T-helper 17 cell (primary cell): ENCODE measurements at places on chromosomes 16 and 17.

DNA sequence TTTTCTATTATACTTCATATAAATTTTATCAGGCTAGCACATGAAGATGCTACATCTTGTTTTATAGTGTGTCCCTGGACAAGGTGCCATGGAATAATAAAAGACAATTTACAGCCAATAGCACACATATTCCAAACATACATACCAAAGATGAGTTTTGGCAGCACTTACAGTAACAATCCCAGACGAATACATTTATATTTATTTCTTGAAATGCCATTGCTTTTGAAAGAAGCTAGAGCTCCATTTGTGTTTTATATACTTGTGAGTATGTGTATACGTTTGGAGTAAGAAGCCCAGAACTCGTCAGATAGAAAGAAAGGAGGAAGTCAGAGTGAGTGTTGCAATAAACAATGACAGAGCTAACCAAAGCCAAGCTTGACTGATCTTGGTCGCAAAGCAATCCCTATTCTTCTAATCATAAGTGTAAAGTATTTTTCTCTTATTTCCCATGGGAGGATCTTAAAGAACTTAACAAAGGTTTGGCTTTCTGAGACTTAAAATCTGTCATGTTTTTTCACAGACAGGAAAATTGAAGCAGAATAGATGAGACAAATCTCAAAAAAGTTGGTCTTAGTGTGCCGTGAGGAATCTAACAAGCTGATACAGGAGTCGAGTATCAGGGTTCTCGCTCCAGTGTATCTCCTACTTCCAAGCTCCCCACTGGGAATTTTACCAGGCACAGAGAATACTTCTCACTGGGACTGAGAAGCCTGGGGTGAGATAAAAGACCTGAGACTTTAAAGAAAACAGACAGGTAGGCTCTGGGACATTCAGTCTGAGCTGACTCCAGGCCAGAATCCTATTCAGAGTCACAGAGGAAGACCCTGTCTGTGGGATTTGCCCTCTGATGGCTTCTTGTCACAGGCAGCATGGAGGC is 175.4 kb downstream of the AATF start:
- no peak for DNase-seq

DNA sequence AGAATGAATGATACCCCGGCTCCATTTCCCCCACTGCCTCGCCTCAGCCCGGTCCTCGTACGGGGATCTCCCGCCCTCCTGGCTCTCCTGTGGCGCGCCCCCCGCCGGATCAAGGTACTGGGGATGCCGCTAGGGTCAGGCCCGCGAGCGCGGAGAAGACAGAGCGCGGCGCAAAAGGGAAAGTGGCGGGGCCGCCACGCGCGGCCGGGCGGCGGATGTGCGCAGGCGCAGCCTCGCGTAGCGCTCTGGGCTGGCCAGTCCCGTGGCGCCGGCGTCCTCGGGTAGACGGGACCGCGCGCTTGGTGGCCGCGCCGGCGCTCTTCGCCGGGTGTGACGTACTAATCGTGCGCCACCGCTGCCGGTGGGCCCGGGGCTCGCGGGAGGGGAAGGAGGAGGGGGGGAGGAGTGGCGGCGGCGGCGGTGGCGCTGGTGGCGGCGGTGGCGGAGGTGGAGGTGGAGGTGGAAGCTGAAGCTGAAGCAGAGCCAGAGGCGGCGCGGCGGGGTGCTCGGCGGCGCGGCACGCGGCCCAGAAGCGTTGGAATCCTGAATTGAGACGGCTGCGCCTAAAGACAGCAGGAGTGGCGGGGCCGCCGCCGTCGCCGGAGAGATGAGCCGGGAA is at the start of gene SENP3:
Gene SENP3 (plus strand): TSS at position 331 of the 619 bp plus-strand sequence. CDS start 1,158 bp downstream, outside the sequence.
- peak; percentile 86 for DNase-seq

- DNase-seq, result no peak
These were observed 1.7 kb upstream of the SLC47A1 start for GRCh38 chr17:19531780-19532501.

GRCh38 chr17:75454193-75454592 is 2.2 kb upstream of the TMEM94 start:
- DNase-seq, result no peak

- no peak for DNase-seq
These were observed 4.8 kb downstream of the ATP2A3 start for GRCh38 chr17:3959295-3959899.

GRCh38 chr17:45771271-45771959 is 12.7 kb upstream of the CRHR1 start:
- no peak for DNase-seq

GRCh38 chr17:72691017-72691416 is 401.5 kb downstream of the SLC39A11 start:
- DNase-seq, result no peak

DNA sequence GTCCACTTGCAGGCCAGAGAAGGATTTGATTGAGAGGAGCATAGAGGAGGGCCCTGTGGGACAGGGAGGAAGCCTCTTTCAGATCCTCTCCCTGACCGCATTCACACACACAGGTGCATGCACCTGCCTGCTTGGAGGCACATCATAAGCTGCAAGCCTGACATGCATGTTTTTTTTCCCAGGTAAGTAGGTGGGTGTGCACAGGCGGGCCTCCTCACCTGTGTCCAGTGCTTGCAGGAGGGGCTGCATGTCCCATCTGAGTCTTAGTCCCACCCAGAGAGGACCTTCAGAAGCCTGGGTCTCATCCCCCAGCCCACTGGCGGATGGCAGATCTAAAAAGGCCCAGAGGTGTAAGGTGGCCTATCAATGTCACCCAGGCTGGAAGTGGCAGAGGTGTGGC is 130.8 kb downstream of the TMEM132E start:
- DNase-seq, result no peak

DNA sequence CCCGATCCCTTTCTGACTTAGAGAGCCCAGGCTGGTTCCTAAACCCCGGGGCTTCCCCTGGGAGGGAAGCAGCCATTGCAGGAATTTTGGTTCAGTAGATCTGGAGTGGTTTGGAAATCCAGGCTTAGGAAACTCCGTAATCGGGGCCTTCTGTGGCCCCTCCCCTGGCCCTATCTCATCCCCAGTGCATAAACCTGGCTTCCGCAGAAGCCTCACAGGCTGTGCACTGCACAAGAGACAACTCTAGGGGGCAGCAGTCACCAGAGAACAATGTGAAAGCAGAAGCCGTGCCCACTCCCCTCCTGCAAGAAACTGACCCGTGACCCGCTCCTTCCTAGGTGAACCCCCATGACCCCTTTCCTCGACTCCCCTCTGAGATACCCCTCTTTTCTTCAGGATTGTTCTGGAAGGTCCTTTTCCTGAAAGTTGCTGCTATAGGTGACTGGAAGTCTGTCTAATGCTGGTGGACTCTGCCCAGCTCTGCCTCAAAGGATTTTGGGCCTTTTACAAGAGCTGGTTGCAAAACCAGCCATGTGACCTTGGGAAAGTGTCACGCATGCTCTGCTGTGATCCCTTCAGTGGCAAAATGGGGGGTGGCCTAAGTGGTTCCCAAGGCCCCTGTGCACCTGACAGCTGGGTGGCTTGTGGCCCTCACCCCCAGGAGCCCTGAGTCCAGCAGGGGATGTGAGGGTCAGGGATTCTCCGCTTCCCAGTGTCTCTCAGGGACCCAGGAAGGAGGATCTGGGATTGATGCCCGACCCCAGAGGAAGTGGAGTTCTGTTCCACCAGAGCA is 14.4 kb downstream of the GUCY2D start:
- no peak for DNase-seq

DNA sequence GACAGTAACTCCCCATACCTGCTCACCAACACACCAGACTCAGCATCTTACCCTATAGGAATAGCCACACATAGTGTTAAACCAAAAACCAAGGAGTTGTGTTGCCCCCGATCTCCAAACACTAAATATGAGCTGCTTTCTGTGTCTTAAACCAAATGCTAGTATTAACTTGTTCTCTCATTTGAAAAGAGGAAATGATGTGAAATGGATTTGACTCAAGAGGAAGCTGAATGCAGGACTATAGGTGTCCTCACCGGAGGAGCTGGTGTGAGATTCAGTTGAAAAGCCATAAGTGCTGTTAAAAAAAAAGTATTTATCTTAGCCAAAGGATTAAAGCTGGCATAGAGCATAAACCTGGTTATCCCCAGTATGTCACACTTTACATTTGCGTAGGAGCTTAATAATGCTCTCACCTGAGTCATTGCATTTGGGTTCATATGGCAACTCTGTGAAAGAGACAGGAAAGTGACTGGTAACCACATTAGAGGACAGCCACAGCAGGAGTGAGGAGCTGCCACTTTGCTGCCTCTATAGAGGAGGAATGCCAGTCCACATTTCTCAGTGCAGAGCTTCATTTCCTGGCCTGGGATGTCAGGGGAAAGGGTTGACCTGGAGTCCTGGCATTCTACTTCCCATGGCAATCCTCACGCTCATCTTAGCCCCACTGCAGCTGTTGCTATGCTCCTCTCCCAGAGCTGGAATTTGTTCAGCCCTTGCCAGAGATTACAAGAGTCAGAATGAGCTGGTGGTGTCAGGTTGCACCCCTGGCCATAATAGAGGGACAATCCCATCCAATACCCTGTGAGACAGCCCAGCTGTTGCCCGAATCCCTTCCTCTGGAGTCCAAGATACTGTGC is 143.3 kb upstream of the ANKFN1 start:
- DNase-seq, result no peak

DNA sequence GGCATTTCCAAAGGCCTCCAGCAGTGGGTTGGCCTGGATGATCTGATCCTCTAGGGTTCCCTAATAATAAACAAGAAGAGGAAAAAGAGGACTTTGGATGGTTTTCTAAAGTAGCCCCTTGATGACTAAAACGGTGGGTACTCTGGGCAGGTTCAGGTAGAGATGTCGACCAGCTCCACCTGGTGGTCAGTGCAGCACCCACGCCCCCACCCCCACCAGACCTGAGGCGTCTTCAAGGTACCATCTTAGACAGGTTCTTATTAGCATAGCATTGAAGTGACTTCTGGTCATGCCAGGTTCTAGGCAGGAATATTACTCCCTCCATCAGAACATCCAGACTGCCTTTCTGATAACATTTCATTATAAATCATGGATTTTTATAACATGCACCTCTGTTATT is 15.0 kb downstream of the MYH13 start:
- no peak for DNase-seq

- no peak for DNase-seq
These were observed 137.1 kb downstream of the C16orf95 start for GRCh38 chr16:87180069-87180468.

DNA sequence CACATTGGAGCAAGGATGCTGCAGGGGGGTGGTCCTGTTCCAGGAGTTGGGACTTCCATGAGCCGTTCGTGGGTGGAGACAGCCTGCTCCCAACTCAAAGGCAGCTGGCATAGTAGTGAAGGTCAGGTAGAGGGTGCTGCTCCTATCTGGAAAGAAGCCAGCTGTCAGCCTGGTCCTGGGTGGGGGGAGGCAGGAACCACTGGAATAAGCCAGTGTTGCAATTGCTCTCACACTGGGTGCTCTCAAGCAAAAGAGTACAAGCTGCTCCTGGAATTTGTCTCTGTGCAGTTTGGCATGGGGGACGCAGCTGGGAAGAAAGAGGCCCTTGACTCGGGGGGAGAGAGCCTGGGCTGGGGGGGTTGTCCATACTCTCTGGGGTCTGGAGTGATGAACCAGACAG is 8.7 kb downstream of the CACNG5 start:
- no peak for DNase-seq

DNA sequence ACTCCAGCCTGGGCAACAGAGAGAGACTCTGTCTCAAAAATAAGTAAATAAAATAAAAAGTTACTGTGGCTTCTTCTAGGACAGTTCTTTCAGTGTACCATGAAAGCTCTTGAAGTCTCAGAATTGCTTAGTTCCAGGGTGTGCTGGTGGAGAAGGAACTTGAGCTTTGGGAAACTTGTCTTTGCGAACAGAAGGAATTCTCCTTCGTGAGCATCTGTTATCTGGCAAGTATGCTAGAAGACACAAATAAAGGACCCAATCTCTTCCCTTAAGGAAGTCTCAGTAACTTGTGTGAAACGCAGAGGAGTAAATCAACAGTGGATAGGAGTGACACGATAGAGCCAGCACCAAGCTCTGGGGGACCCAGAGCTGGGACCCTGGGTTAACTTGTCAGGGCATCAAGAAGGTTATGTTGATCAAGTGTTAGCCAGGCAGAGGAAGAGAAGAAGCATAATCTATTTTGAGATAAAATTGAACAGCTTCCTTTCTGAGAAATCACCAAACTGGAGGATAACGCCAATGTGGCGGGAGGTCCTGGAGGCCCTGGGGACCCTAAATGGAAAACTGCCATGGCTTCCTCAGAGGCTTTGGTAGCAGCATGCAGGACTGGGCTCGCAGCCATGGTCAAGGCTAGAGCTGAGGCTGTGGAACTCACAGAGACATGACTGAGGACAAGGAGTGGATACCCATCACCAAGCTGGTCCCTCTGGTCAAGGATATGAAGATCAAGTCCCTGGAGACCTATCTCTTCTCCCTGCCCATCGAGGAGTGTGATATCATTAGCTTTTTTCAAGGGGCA is 72.1 kb upstream of the HAS3 start:
- DNase-seq, result no peak

DNA sequence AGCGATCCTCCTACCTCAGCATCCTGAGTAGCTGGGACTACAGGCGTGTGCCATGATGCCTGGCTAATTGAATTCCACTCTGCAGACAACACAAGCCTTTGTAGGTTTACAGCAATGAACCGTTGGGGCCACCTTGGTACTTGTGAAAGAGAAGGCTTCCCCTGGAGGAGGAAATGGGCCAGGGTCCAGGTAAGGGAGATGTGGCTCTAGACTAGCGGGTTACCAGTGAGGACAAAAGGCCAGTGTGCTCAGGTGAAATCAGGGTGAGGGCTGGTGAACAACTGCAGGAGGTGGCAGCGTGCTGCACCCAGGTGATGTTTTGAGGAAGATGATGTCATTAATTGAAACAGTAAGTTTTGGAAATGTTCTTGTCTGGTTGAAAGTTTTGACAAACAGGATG is 6.7 kb downstream of the SDR42E1 start:
- DNase-seq, result no peak

GRCh38 chr17:65785109-65785508 is 223.7 kb upstream of the AXIN2 start:
- DNase-seq, result no peak

DNA sequence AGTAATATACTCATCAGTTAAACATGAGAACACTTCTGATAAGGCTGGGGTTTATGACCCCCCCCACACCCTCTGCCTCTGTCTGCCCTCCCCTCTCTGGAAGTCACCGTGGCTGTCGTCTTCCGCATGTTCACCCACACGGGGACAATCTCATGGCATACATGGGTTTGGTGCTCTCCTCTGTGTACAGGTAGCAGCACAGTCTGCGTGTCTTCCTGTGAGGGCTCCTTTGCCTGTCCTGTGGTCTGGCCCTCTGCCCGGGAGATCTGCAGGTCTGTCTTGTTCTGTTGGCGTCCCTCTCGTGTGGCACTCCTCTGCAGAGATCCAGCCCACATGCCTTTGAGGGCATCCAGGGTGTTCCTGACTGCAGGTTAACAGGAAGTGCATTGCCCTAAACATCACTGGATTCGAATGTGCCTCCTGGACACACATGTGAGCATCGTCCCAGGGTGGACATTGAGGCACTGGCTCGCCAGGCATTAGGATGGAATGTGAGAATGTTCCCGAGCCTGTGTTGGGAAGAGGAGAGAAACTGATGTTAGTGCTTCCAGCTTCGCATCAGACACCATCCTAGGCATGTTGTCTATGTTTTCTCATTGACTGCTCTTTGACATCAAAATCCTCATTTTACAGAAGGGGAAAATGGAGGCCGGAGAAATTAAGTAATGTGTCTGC is 54.5 kb downstream of the NKD1 start:
- DNase-seq, result no peak
